ENCODE measurements at places on chromosomes 12 and 14.

DNA sequence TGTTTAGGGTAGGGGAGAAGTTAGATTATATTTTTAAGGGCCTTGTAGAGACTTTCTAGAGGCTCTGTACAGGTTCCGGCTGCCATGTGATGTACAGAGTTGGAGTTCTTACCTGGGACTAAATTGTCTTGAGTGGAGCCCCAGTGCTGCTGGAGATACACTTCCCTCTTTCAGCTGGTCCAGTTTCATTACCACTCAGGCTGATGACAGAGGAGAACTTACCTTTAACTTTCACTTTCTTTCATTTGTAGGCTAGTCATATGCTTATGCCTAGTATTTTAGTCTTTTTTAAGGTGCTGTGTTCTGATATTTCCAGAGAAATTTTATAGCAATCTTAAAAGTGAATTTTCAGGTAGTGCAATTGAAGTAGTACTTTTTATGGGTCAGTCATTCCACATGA lies 117.3 kb downstream of the ERC1 start:
- DNase-seq: no peak

GRCh38 chr14:76997257-76997970 lies 31.1 kb downstream of the IRF2BPL start:
- DNase-seq: no peak

DNA sequence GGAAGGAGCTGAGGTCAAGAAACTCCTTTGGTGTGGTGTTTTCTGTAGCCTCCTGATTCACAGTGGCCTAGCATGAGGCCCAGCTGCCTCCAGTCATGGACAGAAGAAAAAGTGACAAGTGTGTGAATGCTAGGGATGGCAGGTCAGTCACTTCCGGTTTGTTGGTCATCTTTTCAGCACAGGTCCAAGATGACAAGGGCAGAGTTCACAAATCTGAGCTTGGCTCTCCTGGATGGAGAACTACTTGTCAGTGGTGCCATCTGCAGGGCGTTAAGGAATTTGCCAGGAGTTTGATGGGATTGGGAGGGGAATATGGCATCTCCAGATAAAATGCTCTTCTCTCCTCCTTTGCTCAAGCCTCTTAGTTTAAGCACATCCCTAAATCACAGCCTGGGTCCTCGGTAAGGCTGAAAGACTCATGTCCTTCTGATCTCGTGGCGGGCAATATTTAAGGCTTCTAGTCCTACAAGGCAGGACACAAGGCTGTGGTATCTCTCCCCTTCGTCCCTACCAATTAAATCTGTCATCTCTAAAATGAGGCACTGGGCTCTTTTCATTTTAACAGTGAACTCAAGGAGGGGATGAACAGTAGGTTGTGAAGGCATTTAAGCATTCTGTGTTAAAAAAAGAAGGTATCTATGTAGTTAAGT lies 10.0 kb downstream of the TUBA1B start:
- no peak for DNase-seq

DNA sequence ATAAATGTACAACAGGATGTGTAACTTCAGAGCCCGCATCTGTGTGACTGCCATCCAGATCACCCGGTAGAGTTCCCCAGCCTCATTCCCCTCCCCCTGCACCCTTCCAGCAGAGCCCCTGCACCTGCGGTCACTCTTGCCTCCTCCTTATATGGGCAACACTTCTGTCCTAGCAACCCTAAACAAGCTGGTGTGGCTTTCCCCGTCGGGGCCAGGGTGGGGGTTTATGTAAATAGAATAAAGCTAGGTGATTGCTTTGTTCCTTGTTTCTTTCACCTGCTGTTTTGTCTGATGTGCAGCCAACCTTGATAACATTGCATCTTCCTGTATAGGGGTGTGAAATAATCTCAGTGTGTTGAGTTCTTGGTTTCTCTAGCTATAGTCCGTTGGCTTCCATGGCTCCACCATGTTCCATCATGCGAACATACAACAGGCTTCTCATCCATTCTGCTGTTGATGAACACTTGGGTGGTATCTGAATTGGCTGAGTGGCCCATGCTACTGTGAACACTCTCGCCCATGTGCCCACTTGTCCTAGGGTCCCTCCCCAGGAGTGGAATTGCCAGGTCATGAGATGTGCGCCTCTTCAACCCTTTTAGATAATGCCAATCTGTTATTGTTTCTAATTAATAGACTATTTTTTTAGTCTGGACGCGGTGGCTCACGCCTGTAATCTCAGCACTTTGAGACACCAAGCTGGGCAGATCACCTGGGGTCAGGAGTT lies 102.2 kb downstream of the KIF26A start:
- no peak for DNase-seq

DNA sequence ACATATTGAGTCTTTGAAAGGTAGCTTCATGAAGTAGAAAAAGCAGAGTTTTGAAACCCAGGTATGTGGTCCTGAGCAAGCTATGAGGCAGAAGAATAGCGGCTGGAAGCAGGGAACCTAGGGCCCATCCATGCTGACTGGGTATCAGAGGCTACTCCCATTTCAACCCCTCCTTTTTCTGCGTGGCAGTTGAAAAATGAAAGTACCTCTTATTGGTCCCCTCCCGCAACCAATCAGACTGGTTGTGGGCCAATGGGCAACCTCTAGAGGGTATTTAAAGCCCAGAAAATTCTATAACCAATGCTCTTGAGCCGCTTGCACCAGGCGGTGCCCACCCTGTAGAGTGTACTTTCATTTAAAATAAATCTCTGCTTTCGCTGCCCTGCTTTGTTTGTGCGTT lies 1.6 kb upstream of the SNRPF start:
- DNase-seq: no peak

- DNase-seq: no peak
Measured at GRCh38 chr14:65187421-65188049, 85.2 kb upstream of the MAX start.

GRCh38 chr12:56389412-56389811 lies 26.8 kb upstream of the APOF start:
- no peak for DNase-seq

- DNase-seq: no peak
Measured at GRCh38 chr12:123111498-123112165, 39.3 kb downstream of the PITPNM2 start.

DNA sequence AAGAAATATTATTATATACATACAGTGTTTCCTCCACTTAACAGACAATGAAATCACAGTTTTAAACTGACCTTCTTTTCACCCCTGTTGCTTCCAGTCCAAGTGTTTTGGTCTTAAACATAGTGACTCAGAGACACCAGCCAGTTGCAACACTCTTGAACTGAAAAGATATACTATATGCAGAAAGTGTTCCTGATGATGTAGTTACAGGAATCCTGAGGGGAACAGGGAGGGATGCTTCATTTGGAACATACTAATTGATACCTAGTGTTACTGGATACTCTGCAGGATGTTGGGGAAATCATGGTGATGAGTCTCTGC lies 420.8 kb downstream of the CCDC91 start:
- no peak for DNase-seq

GRCh38 chr14:82422230-82422629 lies 888.6 kb upstream of the SEL1L start:
- no peak for DNase-seq

DNA sequence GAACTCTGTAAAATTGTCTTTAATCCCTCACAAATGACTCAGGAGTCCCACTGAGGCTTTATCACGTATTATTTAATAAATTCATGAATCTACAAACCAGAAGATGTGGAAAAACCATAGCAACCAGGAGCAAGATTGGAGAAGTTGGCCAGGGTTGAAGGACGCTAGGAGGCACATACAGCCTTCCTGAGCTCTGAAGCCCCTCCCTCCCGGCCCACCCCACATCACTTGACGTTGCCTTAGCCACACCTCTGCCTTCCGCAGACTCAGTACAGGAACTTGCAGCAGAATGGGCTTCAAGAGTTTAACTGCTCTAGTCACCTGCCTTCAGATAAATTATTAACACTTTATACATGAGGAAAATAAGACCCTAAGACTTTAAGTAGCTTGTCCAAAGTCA lies 33.9 kb downstream of the SLC35F4 start:
- no peak for DNase-seq

DNA sequence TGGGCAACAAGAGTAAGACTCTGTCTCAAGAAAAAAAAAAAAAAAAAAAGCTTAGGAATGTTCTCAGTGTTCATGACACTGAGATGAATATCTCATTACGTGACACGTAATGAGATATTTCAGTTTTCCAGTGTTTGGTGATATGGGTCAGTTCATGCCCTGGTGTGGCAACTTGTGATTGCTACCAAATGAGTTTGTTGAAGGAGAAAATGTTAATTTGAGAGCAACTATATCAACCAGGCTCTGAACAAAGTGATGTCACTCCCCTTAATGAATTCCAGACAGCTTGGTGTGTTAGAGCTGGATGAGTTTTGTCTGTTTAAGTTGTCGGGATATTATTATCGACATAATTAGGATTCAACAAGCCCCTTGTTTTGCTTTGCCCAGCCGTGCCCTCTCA lies 211.7 kb downstream of the DPF3 start:
- no peak for DNase-seq

Data from stimulated activated CD4-positive, alpha-beta T cell treated with anti-CD3 and anti-CD28 coated beads, Interleukin-2, amount 100 ng/mL, for 48 hours (primary cell).